SJCRH30 (cell line): ENCODE measurements at places on chromosomes 1 and 21. TPM values are rescaled to one million over a fixed set of nuclear protein-coding genes. Genes with fewer than 3 reads are reported as not detected.

Gene LEMD1
- total RNA-seq = 1.5 and 1.7 TPM in 2 replicates

Gene CD84
- total RNA-seq = not detected in 2 replicates

DNA sequence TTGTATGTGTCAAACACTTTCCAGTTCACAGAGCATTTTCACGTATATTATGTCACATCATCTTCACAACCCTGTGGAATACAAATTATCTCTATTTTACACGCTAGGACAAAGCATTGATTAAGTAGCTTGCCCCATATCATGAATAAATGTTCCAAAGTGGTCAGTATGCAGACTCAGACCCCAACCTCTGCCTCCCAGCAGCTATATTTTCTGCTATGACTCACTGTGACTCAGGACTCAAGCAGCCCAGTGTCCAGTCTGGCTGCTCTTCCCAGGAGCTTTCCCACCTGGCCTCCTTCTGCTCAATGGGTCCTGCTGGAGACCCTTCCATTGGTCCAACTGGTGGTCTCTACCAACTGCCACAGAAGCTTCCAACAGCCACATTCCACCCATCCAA lies 56.0 kb upstream of the RAP1A start:
- DNase-seq = no peak

- no peak for DNase-seq
Observed at GRCh38 chr1:242703467-242703866, 179.0 kb upstream of the PLD5 start.

DNA sequence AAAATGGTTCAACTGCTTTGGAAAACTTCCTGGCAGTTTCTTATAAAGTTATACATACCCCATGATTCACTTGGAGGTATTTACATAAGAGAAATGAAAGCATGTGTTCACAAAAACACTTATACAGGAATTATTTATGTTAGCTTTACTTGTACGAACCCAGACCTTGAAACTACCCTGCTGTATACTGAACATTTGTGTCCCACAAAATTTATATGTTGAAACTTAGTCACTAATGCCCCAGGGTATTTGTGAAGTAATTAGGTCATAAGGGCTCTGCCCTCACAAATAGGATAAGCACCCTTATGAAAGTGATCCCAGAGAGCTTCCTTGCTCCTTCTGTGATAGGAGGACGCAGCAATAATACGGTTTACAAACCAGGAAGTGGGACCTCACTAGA lies 42.7 kb upstream of the B3GALT2 start:
- DNase-seq = no peak

- DNase-seq = no peak
Observed at GRCh38 chr1:113934511-113935055, 5.5 kb downstream of the HIPK1 start.

- peak; percentile 99 for DNase-seq
Observed at GRCh38 chr1:935751-936231, 12.1 kb downstream of the SAMD11 start.

DNA sequence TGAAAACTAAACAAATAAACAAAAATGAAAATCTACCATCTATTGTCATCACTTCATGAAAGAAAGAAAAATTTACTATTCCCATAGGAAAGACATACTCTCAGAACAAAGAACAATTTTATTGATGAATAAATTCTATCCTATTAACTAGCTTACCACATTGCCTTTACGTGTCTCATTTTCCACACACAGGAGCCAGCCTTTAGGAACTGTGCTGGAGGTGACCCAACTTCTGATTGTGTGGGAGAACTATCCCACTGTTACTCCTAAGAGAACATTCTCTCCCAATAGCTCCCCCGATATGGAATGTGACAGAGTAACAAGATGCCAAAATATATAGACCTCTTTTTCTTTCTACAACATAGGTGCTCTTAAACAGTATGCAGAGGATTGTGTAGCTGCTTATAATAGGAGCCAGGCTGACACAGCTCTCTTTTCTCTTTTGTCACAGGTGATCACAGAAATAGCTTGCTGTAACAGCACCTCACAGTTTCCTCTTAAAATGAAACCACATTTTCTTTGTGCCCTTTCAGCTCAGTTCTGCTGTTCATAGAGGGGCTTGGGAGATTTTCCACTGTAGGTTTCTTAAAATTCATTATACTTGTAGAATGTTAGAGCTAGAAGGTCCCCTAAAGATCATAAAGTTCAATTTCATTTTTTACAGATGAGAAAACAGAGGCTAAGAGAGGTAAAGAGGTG lies 35.5 kb downstream of the C21orf91 start:
- no peak for DNase-seq

GRCh38 chr1:1858382-1859086 lies 32.4 kb downstream of the GNB1 start:
- DNase-seq = peak; percentile 85

DNA sequence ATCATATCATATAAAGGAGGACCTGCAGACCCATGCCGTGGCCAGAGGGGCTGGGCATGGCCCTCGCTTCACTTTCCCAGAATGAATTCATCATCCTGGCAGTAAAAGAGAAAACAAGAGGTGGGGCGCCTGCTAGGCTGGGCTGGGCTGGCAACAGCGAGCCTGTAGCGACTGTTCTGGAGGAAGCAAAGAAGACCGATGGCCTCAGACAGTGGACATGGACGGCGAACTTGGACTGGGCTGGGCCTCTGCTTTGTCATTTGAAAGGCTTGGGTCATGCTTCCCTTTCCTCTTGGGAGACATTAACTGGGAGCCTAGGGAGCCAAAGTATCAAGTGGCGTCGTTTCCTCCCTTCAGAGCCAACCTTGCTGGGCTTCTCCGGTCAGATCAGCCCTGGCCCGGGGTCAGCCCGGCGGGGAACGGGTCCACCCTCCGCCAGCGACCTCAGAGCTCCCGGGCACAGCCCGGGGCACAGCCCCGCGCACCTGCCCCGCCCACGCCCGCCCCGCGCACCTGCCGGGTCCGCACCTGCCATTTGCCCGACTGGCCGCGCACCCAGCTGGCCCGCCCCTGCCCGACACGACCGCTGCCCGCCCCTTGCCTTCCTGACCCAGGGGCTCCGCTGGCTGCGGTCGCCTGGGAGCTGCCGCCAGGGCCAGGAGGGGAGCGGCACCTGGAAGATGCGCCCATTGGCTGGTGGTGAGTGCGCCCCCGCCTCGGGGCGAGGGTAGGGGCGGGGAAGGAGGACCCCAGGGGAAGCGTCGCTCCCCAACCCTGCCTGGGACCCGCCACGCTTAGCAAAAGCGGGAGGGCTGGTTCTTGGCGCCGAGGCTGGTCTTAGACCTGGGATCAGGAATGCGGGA lies at the start of gene FAM3B:
Gene FAM3B (plus strand): TSS at position 602 of the 863 bp plus-strand sequence. CDS start 79 bp downstream, at position 681.
- no peak for DNase-seq
